G401 (cell line): ENCODE measurements at places on chromosomes 16 and 17. TPM values are rescaled to one million over a fixed set of nuclear protein-coding genes. Genes with fewer than 3 reads are reported as not detected.

The FOXO3B gene
- total RNA-seq = 1.8 and 4.0 TPM in 2 replicates

DNA sequence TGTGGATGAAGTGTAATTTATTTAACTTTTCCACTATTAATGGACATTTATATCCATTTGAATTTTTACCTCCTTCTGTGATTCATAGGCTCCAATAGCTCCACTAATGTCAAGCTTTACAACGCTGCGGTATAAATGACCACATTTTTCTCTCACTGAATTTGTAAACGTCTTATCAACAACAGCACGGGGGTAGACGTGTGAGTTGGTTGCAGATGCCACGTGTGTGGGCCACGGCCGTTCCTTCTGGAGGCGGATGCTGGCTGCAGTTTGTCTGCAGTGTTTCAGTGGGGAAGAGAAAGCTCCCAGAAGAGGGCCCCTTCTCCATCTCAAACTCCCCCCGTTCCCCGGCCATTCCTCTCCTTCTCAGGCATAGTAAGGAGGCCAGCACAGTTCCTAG lies 68.2 kb upstream of the XYLT1 start:
- DNase-seq = no peak

The USP6 gene
- not detected in 2 replicates for total RNA-seq

The PPP1R27 gene
- total RNA-seq = 0.31 TPM in 1 of 2 replicates, not detected in the other

The CMTM2 gene
- total RNA-seq = not detected in 2 replicates

DNA sequence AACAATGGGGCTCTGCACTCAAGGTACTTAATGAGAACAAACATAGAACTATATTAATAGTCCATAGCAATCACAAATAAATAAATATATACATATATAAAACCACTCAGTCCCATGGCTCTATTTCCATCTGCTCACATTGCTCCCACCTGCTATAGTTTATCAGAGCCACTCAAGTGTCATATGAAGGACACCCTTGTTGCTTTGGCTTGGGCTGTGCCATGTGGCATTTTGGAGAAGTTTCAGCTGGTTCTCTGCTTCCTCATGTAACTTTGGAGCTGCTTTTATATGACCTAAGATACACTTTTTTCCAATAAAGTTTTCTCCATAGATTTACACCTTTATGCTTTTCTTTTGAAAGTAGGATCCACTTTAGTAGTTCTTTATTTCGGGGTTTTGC lies 126.4 kb downstream of the KCNJ2 start:
- no peak for DNase-seq

DNA sequence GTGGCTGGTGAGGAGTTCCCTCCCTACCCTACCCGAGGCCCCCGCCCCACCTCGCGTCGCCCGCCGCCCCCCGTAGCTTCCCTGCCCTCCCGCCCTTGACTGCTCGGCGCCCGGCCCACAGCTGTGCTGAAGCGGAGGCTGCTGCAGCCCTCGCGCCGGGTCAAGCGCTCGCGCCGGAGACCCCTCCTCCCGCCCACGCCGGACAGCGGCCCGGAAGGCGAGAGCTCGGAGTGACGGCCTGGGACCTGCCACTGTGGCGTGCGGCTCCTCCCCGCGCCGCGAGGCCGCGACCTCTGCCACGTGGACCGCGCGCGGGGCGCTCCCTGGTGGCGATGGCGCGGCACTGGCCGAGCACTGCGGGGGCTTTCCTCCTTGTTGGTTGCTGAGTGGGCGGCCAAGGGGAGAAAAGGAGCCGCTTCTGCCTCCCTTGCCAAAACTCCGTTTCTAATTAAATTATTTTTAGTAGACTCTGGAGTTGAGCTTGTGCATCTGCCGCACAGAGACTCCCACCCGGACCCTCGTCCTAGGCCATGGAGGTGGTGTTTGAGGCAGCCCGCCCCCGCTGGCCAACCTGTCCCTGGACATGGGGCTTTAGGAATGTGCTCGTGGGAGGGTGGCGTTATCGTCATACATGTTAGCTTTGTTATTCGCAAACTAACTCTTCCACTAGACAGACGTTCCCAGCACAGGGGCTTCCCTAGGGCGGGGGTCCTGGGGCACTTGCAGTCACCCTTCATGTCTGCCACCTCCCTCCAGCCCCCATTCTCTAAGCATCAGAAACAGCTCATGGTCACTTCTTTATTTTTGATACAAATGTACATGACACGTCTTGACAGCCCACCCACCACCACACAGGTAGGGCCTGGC lies 4.4 kb downstream of the TP53I13 start:
- no peak for DNase-seq

The TRPV2 gene
- 41.8 and 47.6 TPM in 2 replicates for total RNA-seq

The TMC8 gene
- total RNA-seq = 0.14 TPM in 1 of 2 replicates, not detected in the other

The ZNHIT3 gene
- total RNA-seq = 46.7 and 72.4 TPM in 2 replicates

The FBXL16 gene
- total RNA-seq = 14.6 and 19.4 TPM in 2 replicates

DNA sequence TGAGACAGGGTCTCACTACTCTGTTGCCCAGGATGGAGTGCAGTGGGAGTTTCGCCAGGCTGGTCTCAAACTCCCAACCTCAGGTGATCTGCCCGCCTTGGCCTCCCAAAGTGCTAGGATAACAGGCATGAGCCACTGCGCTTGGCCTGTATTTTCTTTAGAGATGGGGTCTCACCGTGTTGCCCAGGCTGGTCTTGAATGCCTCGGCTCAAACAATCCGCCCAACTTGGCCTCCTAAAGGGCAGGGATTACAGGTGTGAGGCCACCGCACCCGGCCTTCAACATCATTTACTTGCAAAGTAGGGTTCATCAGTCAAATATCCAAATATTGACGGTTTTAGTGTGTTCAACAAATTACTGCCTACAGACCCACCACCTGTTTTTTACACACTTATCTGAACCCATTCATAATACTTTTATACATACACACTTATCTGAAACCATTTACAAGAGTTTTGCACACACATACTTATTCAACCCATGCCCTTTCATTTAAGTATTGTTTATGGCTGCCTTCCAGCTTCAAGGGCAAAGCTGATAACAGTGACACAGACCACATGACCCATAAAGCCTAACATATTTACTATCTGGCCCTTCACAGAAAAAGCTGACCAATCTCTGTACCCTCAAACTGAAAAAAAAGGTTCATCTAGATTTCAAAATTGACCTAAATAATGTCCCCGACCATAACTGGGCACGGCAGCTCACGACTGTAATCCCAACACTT lies 11.9 kb downstream of the TMEM170A start:
- DNase-seq = no peak

GRCh38 chr17:68981288-68981687 lies 26.1 kb upstream of the ABCA8 start:
- no peak for DNase-seq

DNA sequence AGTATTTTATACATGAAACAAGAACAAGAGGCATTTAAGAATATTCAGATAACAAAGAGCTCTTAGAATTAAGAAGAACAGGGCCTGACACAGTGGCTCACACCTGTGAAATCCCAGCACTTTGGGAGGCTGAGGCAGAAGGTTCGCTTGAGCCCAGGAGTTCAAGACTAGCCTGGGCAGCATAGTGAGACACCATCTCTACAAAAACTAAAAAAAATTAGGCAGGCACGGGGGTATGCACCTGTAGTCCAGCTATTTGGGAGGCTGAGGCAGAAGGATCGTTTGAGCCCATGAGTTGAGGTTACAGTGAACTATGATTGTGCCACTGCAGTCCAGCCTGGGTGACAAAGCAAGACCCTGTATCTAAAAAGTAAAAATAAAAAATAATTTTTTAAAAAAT lies 12.5 kb upstream of the BRIP1 start:
- DNase-seq = no peak

GRCh38 chr16:70684146-70685060 lies 1.4 kb downstream of the MTSS2 start:
- no peak for DNase-seq

DNA sequence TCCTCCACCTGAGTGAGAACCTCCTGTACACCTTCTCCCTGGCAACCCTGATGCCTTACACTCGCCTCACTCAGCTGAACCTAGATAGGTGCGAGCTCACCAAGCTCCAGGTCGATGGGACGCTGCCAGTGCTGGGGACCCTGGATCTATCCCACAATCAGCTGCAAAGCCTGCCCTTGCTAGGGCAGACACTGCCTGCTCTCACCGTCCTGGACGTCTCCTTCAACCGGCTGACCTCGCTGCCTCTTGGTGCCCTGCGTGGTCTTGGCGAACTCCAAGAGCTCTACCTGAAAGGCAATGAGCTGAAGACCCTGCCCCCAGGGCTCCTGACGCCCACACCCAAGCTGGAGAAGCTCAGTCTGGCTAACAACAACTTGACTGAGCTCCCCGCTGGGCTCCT lies 679 bp downstream of the GP1BA start:
- no peak for DNase-seq

DNA sequence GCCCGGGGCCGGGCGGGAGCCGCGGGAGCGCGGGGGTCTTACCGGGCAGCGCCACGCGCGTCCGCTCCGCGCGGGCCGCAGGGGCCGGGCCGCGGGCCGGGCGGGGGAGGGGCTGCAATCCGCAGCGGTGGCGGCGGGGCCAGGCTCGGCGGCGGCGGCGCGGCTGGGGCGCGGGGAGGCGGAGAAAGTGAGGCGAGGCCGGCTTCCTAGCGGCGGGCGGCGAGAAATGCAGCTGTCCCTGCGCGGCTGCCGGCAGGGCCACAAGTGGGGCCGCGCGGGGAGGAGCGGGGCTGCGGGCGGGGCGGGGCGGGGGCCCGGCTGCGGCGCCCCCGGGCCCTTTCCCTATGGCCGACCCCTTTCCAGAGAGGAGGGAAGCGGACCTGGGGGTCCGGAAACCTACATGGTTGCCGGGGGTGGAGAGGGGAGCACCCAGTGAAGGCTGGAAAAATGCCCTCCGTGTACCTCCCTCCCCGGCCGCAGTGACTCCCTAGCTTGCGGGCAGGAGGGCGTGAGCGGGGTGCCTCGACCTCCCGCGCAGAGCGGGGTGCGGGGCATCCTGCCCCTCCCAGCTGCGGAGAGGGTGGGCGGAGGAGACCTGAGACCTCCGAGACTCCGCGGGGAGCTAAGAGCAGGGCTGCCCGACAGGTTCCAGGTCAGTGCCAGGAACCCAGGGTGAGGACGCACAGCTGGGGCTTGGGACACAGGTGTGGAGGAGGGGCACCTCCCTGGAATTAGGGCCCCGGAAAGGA lies at the start of gene CUEDC1:
Gene CUEDC1, minus strand, starts transcription at position 230 of the 749 bp plus-strand sequence. CDS start 69,848 bp downstream, outside the sequence.
- DNase-seq = peak; percentile 53

GRCh38 chr16:81830845-81831540 lies 51.9 kb downstream of the PLCG2 start:
- no peak for DNase-seq
